CD4-positive, alpha-beta T cell (primary cell): ENCODE measurements at places on chromosomes 1 and 21.

DNA sequence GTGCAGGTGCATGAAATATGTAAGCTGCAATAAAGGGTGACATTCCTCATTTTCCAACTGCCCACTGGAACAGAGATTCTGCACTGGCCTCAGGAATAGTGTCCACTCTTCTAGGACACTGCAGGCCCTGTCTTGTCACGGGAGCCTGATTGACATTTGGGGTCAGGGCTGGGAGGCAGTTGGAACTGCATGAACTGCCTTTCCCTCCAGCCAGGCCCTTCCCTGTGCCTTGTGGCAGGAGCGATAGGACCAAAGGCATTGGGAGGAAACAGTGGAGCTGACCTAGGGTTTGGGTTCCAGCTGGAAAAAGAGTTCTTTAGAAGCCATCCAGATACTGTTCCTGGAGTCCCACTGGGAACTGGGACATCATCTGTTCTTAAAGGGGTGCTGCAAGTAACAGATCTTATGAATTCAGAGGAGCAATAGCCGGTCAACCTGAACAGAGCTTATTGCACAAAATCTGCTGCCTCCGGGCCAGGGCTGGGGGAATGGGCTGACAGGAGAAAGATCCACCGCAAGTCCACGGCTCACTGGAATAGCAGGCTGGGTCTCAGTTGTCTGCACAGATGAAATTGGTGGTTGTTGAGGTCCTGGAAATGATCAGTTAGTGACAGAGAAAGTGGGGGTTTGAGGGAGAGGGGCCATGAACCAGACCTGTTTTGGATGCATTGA lies 451.7 kb downstream of the CAMTA1 start:
- no peak for DNase-seq

DNA sequence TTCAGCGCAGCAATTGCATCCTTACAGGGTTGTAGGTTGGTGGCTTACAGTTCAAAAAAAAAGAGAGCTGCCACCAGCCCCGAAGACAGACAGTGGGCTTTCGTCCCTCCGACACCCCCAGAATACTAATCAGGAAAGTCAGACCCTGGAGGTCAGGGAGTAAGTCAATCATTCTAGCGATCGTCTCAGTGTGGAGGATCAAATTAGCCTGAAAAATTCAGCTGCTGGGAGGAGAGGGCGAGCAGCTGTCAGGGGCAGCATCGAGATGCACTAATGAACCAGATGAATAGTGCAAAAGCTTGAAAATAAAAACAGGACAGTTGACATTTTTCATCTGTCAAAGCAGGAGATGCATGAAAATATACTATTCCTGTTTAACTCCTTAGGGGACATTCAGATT lies 138.4 kb downstream of the NEK7 start:
- no peak for DNase-seq

- no peak for DNase-seq
These were observed 32.1 kb upstream of the DDAH1 start for GRCh38 chr1:85496941-85497582.

DNA sequence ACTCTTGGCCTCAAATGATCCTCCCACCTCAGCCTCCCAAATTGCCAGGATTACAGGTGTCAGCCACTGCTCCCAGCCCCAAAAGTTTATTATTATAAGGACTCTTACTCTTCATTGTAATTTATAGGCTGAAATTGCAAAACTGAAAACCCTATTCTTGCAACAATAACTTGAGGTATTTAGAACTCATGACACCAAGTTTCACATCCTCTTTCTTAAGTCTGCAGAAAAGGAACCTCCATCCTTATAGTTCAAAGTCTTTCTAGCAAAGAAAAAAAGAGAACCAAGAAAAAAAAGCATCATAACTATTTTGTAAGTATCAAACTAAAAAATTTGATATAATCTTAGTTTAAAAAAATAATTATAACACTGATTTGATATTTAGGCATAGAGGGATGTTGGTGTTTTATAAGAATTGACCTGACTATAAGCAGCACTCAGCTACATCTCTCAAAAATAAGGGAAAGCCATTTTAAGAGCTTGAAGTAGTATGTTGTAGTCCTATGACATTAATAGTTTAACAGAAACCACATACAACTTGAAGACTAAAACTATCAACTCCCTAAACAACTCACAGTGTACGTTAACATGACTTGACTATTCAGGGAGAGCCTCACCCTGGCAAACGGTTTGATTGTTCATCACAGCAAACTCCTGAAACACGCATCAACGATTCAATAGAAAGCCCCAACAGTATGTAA lies 122.4 kb downstream of the AKT3 start:
- no peak for DNase-seq

GRCh38 chr1:107294686-107295085 lies 153.8 kb downstream of the NTNG1 start:
- DNase-seq: no peak

- peak; percentile 48 for DNase-seq
These were observed 14.8 kb upstream of the NCMAP start for GRCh38 chr1:24540906-24541710.

DNA sequence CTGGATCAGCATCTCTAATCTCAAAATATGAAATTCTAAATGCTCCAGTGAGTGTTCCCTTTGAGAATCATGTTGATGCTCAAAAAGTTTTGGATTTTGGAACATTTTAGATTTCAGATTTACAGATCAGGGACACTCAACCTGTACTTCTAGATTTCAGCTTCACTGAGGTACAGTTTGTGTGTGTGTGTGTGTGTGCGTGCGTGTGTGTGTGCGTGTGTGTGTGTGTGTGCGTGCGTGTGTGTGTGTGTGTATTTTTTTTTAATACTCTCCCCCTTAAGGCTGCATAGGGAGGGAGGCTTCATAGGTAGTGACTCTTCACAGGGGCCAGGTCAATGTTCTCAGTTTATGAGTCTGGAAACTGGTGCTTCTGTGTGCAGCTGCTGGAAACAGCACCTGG lies 77.5 kb downstream of the BRINP2 start:
- no peak for DNase-seq

GRCh38 chr1:64701071-64701470 lies 43.8 kb upstream of the RAVER2 start:
- DNase-seq: no peak

DNA sequence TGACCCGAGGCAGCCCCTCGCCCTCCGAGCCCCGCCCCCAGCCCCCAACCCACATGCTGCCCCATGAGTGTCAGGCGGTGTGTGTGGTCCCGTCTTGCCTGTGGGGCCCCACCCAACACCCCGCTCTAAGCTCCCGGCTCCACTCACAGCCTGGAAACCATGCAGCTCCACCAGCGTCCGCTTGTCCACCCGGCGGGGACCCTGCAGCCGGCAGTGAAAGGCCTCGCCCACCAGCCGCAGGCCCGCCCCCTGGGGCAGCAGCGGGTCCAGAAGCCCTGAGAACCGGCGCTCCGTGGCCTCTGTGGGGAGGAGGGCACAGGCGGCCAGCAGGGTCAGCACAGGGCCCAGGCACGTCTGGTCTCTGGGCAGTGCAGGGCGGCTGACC lies 2.7 kb downstream of the C1QTNF12 start:
- no peak for DNase-seq
